Melanocyte of skin (primary cell): ENCODE measurements at places on chromosomes 6 and 20. TPM values are rescaled to one million over a fixed set of nuclear protein-coding genes. Genes with fewer than 3 reads are reported as not detected.

The JPH2 gene
- total RNA-seq: 0.15 and 0.33 TPM in 2 replicates

The RNF39 gene
- total RNA-seq: not detected in 2 replicates

The BPIFB6 gene
- total RNA-seq: not detected in 2 replicates

The BACH2 gene
- 2.1 and 4.0 TPM in 2 replicates for total RNA-seq

The SLC25A27 gene
- 11.7 and 14.9 TPM in 2 replicates for total RNA-seq

The ZKSCAN3 gene
- 5.5 and 6.5 TPM in 2 replicates for total RNA-seq

The CRNKL1 gene
- 18.2 and 32.3 TPM in 2 replicates for total RNA-seq

The LY6G6F gene
- total RNA-seq: not detected in 2 replicates

The PREX1 gene
- total RNA-seq: 8.3 and 15.3 TPM in 2 replicates

The BANF2 gene
- not detected in 2 replicates for total RNA-seq

The EYS gene
- total RNA-seq: not detected in 2 replicates

The CD93 gene
- not detected in 2 replicates for total RNA-seq

The PSMB8 gene
- 106 and 207 TPM in 2 replicates for total RNA-seq
